Naive thymus-derived CD4-positive, alpha-beta T cell (primary cell): ENCODE measurements at places on chromosomes 2 and 18. TPM values are rescaled to one million over a fixed set of nuclear protein-coding genes. Genes with fewer than 3 reads are reported as not detected.

DNA sequence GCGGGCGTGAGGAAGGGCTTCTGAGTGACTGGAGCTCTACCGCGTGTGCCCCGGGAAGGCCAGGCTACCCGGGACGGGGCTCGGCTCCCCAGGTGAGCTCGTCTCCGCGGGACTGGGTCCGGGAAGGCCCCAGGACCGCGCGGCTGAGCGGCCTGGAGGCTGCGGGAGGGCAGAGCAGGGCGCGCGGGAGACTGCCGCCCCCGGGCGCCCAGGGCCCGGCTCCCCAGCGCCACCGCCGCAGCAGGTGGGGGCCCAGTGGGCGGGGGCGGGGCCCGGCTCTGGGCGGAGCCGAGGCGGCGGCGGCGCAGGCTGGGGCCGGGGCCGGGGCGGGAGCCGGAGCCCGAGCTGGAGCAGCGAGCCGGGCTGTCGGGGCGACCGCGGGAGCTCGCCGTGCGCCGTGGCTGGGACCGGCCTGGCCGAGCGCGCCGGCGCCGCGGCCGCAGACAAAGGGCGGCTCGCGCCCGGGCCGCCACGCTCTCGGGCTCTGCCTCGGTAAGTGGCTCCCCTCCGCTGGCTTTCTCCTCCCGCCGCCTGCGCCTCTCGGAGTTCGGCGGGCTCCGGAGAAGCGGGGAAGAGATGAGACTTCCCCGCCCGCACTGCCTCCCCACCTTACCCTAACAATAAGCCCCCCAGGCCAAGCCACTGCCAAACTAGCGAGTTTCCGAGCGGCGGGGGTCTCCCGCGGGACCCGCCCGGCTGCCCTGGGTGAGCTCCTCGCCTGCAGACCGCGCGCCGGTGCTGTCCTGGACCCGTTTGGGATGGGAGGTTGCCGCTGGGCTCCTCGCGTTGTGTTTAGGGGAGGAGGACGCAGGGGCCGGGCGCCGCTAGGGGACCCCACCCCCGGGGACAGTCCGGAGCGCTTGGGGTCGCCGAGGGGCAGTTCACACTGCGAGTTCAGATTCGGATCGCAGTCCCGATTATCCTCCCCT lies at the start of gene MAPK4:
Gene MAPK4 (plus strand): TSS at position 336 of the 929 bp plus-strand sequence. CDS start 103,872 bp downstream, outside the sequence.
- H3K27me3 ChIP-seq: peaks cover 5% of the 10 kb centered on the region
- DNase-seq: no peak
- H3K36me3 ChIP-seq: no peaks in the 10 kb centered on the region
- no peak within 1 kb of the TSS for H3K27ac ChIP-seq

The ACVR1C gene
- 8.9 TPM for total RNA-seq

The LOXHD1 gene
- total RNA-seq: 0.12 TPM in 1 of 2 replicates, not detected in the other

GRCh38 chr2:61707984-61708852 lies 145.6 kb downstream of the FAM161A start:
- no peak for DNase-seq
- no peaks in the 10 kb centered on the region for H3K27me3 ChIP-seq
- no peaks in the 10 kb centered on the region for H3K36me3 ChIP-seq
- no peak overlapping the region for H3K4me3 ChIP-seq
- no peak overlapping the region for H3K27ac ChIP-seq

- H3K27ac ChIP-seq: no peak overlapping the region
- no peak for DNase-seq
- H3K4me1 ChIP-seq: no peaks in the 10 kb centered on the region
- H3K27me3 ChIP-seq: no peaks in the 10 kb centered on the region
Measured at GRCh38 chr2:6930923-6931647, 13.9 kb downstream of the RNF144A start.

DNA sequence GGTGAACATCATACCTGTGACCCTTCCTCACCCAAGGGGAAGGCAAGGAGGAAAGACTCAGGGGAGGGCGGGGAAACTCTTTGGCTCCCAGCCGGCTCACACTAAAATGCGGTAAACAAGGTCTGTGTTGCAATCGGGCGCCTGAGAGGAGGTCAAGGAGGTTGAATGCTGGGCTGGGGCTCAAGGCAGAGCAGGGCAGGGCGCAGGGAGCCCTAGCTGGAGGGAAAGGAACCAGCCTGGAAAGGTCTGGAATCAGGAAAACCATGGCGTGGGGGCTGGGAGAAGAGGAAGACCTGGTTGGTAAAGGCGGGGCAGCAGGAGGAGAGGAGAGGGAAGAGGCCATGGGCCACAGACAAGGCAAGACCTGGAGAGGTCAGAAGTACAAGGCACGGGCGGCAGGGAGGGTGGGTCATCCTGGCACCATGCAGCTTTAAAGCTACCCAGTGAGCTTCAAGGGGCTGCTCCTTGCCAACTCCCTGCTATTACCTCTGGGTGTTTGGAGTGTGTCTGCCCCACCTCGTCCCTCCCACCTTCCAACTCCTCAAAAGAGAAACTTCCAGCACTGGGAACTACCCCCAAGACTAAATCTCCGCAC lies 4.8 kb upstream of the TMEM37 start:
- no peaks in the 10 kb centered on the region for H3K36me3 ChIP-seq
- H3K4me3 ChIP-seq: no peak overlapping the region

DNA sequence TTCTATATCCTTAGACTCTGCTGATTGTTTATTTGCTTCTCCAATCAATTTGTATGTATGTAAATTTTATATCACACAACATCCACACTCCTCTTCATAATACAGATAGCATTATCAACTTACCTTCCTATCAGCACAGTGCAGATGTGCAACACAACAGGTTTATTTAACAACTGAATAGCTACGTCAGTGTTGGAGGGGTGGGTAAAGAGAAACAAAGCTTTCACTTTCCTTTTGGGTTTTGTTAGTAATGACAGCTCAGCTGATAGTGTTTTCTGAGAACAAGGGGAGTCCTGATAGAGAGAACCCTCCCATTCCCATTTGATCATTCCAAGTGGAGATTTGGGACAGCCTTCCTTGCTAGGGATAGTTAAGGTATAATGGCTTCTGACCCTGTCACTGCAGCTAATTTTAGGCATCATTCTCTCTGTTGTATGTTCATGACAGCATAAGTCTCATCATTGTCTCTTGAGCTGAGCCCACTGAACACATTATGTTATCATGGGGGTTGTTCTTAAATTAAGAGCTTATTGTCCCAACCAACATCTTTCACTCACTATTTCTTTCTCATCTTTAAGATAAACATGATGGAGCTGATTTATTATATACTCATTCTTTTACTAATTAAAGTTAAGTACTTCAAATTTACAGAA lies 227.7 kb downstream of the GPD2 start:
- DNase-seq: no peak
- no peak overlapping the region for H3K27ac ChIP-seq
- H3K4me3 ChIP-seq: no peak overlapping the region
- H3K27me3 ChIP-seq: no peaks in the 10 kb centered on the region

- no peaks in the 10 kb centered on the region for H3K4me1 ChIP-seq
- no peaks in the 10 kb centered on the region for H3K27me3 ChIP-seq
- no peak overlapping the region for H3K27ac ChIP-seq
- no peaks in the 10 kb centered on the region for H3K36me3 ChIP-seq
- no peak overlapping the region for H3K4me3 ChIP-seq
Measured at GRCh38 chr18:8795586-8796325, 90.4 kb downstream of the MTCL1 start.

The SDC1 gene
- total RNA-seq: not detected

DNA sequence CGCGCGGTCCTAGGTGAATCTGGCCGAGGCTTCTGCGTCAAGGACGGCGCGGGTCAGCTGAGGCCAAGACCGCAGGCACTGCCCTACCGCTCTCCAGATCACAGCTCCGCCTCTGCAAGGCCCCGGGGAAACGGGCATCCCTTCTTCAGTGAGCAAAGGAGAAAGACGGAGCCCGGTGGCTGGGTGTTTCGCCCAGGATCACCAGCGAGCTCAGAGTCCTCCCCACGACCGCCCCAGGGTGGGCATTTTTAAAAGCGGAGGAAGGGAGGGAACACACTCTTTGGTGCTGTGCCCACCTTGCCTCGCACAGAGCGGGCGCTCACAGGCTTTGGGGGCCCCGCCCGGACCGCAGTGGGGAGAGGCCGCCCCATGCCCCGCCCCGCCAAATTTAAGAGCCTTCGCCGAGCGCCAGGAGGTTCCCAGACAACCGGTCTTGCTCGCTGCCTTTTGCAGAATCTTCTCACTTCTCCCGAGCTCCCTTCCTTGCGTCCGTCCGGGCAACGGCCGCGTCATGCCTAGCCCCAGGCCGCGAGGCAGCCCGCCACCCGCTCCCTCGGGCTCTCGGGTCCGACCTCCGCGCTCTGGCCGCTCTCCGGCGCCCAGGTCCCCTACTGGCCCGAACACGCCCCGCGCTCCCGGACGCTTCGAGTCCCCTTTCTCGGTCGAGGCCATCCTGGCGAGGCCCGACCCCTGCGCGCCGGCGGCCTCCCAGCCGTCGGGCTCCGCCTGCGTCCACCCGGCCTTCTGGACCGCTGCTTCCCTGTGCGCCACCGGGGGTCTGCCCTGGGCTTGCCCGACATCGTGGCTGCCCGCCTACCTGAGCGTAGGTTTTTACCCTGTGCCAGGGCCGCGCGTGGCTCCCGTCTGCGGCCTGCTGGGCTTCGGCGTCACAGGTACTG lies at the start of gene NOTO:
Gene NOTO (plus strand): TSS at position 419 of the 899 bp plus-strand sequence. CDS start 93 bp downstream, at position 512.
- no peak for DNase-seq
- no peaks in the 10 kb centered on the region for H3K36me3 ChIP-seq
- no peaks in the 10 kb centered on the region for H3K4me1 ChIP-seq

GRCh38 chr18:77495982-77496690 lies 246.5 kb downstream of the GALR1 start:
- no peaks in the 10 kb centered on the region for H3K4me1 ChIP-seq
- no peak overlapping the region for H3K4me3 ChIP-seq
- H3K36me3 ChIP-seq: no peaks in the 10 kb centered on the region
- no peak overlapping the region for H3K27ac ChIP-seq

DNA sequence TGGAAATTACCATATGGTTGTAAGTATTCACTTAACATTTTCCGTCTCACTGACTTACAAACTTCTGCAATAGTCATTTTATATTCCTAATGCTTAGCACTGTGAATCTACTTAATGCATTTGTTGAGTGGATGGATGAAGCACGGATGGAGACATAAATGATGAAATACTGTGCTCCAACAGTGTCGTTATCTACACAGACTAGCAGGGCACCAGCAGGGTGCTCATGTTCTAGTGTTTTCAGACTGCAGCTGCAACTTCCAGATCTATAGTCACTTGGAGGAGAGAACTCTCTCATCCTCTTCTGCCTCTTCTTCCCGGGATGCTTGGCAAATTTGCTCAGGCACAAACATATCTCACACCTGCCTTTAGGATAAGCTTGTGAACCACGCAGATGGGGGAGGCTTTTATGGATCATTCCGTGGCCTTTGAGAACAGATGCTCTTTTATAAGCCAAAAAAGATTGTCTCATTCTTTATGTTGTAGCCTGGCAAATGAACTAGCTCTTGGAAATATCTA lies 797.7 kb downstream of the MBD2 start:
- no peaks in the 10 kb centered on the region for H3K36me3 ChIP-seq
- H3K27me3 ChIP-seq: no peaks in the 10 kb centered on the region
- H3K4me3 ChIP-seq: no peak overlapping the region
- DNase-seq: no peak

DNA sequence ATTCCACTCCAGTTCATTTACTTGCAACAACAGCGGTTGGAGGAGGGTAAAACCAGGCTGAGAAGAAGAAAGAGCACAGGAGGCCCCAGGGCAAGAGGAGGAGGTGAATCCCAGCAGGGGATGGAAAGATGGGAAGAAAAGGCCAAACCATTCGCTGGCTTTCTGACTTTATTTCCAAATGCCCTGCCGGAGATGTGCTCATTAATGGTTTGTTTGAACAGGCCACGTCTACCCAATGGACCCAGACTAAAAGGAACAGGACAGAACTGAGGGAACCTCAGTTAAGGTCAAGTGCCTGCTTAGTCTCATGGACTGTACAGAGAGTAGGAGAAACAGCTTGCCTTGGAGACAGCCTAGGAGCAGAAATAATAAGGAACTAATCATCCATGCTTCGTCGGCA lies 121.6 kb upstream of the NDUFV2 start:
- H3K36me3 ChIP-seq: no peaks in the 10 kb centered on the region
- no peak overlapping the region for H3K4me3 ChIP-seq
- no peaks in the 10 kb centered on the region for H3K4me1 ChIP-seq
- H3K27ac ChIP-seq: no peak overlapping the region
- DNase-seq: no peak

- H3K27me3 ChIP-seq: no peaks in the 10 kb centered on the region
- H3K27ac ChIP-seq: no peak overlapping the region
- no peaks in the 10 kb centered on the region for H3K36me3 ChIP-seq
- no peak overlapping the region for H3K4me3 ChIP-seq
Measured at GRCh38 chr2:133489146-133489545, 79.1 kb downstream of the NCKAP5 start.
